ENCODE measurements at places on chromosomes 4 and X.

DNA sequence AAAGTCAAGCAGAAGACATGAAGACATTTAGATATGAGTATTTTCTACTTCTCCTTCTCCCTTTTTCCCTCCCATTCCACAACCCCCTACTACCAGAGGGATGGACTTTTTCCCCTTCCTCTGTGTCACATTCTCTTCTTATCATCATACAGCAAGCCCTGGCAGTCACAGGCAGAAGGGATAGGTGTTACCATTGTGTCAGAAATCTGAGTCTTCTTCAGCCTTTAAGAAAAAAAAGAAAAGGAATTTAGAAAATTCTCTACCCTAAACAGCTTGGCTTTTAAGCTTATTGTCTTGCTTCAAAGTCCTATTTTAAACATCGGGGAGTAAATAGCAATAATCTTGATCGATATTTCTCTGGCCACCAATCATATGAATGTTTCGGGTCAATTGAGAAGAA lies 30.9 kb upstream of the ADH1C start:
- DNase-seq: no peak

- no peak for DNase-seq
Measured at GRCh38 chrX:77426811-77427210, 20.4 kb upstream of the FGF16 start.

DNA sequence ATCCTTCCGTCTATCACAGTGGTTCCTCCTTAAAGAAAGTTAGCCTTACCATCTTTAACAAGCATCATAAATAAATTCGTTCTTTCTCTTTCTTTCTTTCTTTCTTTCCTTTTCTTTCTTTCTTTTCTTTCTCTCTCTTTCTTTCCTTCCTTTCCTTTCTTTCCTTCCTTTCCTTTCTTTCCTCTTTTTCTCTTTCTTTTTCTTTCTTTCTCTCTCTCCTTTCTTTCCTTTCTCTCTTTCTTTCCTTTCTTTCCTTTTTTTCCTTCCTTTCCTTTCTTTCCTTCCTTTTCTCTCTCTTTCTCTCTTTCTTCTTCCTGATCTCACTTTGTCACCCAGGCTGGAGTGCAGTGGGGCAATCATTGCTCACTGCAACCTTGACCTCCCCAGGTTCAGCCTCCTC lies 60.4 kb downstream of the ENPP6 start:
- no peak for DNase-seq

GRCh38 chr4:67996127-67996526 lies 32.8 kb upstream of the TMPRSS11A start:
- DNase-seq: no peak

GRCh38 chr4:166896254-166896653 lies 338.0 kb downstream of the SPOCK3 start:
- no peak for DNase-seq

DNA sequence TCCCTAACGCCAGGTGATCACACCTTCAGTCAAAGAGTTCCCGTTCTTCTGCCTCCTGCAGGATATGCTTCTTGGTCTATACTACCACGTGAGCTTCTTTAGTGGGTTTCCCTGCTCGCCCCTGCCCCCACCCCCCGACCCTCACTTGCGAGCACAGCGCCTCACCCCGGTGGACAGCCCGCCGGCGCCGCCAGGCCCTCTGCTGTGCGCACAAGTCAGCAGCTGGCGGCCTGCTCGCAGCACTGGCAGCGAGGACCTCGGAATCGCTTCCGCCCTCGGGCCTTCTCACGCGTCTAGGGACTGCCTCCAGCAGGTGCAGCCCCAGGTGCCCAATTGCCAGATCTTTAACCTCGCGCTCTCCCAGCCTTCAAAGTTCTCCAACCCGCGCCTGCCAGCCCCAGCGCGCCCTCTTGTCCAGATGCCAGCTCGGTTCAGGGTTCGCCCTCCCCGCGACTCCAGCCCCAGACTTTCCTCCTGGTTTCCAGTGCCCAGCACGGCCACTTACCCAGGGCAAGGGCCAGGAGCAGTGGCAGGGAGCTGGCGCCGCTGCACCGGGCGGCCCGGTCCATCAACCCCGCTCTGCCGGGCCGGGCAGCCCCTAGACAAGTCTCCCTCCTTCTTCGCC lies 454 bp downstream of the BTC start:
- no peak for DNase-seq

GRCh38 chr4:185909972-185910371 lies 98.0 kb upstream of the SORBS2 start:
- no peak for DNase-seq

DNA sequence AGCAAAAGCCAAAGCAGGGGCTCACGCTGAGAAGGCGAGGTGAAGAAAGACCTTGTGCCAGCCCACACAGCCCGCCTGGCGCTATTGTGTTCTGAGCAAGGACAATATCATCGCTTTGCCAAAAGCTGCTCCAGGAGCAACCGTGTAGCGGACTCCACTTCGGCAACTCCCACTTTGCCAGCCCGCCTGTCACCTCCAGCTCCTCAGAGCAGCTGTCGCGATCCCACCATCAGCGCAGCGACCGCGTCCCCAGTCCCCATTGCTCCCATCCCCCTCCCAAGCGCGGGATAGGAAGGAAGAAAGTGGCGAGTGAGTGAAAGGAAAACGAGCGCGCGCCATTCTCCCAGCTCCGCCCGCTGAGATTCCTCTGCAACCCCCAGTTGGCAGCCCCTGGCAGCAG lies 759 bp downstream of the ZC4H2 start:
- DNase-seq: peak; percentile 13

DNA sequence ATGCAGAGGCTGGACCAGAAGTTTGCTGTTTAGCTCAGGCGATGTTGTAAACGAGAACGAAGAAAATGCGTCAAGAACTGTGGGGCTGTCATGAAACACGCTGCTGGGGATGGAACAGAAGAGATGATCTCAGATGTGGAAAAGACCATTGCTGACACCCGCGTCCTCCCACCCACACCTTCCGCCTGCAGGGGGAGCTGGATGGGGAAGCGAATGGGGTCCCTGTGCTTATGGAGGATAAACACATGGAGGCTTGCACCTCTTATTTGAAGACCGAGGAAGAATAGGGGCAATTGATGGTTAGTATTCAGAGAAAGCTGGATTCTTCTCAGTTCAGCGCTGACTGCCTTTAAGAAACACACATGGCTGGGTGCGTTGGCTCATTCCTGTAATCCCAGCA lies 63.9 kb downstream of the GPR143 start:
- no peak for DNase-seq

GRCh38 chr4:1795299-1796195 lies 2.5 kb downstream of the FGFR3 start:
- DNase-seq: no peak

DNA sequence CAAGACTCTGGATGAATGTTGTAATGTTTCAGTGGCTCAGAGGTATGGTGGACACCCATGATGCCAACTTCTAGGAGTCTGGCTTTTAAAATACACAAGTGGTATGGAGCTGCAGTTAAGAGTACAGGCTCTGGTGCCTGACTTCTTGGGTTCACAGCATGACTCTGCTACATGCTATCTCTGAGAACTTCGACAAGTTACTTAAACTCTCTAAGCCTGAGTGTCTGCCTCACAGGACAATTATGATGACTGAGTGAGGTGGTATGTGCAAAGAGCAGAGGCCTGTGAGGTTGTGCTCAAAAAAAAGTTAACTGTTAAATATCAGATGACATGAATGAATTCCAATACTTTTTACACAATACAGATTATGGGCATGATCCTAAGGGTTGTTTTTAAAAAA lies 90.9 kb upstream of the SRD5A3 start:
- no peak for DNase-seq

GRCh38 chrX:115266300-115266699 lies 23.2 kb upstream of the LUZP4 start:
- DNase-seq: no peak

GRCh38 chrX:141314441-141314840 lies 72.1 kb upstream of the SPANXC start:
- DNase-seq: no peak

- no peak for DNase-seq
Measured at GRCh38 chr4:81227138-81227537, 12.1 kb upstream of the PRKG2 start.

- no peak for DNase-seq
Measured at GRCh38 chrX:25010784-25011588, 4.8 kb downstream of the ARX start.

GRCh38 chr4:140448830-140449229 lies 21.4 kb upstream of the CLGN start:
- DNase-seq: no peak

DNA sequence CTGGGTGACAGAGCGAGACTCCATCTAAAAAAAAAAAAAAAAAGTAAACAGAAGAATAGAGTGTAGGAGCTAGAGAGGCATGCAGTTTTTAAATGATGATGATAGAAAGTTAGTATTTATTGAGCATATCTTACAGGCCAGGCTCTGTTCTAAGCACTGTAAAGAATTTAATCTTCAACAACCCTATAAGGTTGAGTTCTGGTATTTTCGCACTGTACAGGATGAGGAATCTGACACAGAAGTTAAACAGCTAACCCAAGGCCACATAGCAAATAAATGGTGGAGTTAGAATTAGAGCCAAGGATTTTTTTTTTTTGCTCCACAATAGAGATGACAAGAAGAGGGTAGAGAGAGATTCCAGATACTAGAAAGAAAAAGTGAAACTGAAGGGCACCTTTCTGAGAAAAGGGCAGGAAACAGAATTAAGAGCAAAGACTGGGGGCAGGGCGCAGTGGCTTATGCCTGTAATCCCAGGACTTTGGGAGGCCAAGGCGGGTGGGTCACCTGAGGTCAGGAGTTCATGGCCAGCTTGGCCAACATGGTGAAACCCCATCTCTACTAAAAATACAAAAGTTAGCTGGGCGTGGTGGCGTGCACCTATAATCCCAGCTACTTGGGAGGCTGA lies 56.1 kb downstream of the KLHL5 start:
- peak; percentile 30 for DNase-seq

DNA sequence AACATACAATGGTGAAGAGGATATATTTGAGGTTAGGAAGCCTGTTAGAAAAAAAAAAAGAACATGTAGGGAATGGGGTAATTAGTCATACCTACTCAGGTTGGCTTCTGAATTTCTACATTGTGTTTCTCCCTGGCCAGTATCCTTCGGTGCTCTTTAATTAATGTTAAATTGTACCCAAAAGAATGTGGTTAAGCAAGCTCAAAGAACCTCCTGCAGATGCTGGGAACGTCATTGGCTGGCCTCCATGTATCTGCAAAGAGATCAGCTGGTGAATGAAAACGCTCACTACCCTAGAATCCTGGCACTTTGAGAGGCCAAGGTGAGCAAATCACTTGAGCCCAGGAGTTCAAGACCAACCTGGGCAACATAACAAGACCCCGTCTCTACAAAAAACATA lies 942.3 kb upstream of the PRKX start:
- DNase-seq: no peak

- no peak for DNase-seq
Measured at GRCh38 chr4:113157086-113157857, 107.8 kb downstream of the ANK2 start.

DNA sequence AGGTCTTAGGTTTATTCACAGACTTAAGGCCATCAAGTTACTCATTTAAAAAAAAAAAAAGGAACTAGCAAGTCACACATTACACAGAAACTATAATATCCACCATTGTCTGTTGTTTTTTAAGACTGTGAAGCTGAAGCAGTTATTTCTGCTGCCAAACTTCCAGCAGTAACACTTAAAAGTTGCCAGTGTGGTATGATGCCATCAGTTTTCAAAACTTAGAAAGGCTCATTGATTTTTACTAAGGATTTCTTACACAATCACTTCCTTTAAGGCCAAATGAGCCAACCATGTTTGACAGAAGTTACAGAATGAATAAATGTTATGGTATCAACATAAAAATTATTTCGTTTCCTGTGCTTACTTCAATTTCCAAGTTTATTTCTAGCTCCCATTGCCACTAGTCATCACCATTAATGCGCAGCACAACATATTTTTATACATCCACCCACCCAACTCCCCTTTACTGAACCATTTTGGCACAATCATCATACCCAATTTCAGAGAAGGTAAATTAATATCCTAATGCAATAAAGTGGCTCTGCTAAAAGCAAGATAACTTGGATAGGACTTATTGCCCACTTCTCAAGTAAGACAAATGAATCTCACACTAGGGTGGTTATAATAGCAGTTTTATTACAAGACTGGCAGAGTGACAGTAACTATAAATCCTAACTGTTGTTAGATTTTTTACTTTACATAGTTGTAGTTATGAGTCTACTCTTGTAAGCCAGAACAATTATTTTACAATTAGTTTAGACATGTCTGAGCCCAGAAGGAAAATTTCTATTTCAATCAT lies 13.1 kb downstream of the PDGFC start:
- DNase-seq: no peak

DNA sequence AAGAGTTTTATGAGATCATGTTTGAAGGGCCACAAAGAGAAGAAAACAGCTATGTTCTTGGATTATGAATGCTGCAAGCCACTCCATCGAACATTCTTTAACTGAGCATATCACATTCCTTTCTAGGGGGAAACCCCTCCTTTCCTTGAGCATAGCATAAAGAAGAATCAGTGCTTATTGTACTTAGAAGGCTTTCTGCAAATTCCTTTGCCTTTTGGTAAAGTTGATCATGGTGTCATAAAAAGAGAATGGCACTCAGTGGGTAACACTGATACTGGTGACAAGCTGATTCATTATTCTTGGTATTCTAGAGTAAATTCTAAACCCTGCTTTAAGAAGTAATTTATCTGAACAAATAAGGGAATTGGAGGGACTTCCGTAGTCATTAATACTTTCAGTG lies 88.5 kb upstream of the GPR34 start:
- DNase-seq: no peak
